ENCODE measurements at places on chromosomes 3 and 15.
A peak's percentile ranks its signal among the peaks of the same experiment; 100 is the strongest.

DNA sequence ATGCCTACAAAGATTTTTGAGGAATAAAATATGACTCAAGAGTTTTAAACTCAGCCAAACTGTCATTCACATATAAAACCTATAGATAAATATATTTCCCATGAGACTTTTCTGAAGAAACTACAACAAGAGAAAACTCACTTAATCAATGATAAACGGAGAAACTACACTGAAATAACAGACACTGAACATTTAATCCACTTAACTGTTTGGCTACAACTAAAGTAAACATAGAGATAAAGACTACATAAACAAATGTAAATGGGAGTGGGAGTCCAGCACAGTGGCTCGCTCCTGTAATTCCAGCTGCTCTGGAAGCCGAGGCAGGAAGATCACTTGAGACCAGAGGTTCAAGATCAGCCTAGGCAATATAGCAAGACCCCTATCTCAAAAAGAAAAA lies 79.2 kb downstream of the MEX3B start:
- no peak for DNase-seq

DNA sequence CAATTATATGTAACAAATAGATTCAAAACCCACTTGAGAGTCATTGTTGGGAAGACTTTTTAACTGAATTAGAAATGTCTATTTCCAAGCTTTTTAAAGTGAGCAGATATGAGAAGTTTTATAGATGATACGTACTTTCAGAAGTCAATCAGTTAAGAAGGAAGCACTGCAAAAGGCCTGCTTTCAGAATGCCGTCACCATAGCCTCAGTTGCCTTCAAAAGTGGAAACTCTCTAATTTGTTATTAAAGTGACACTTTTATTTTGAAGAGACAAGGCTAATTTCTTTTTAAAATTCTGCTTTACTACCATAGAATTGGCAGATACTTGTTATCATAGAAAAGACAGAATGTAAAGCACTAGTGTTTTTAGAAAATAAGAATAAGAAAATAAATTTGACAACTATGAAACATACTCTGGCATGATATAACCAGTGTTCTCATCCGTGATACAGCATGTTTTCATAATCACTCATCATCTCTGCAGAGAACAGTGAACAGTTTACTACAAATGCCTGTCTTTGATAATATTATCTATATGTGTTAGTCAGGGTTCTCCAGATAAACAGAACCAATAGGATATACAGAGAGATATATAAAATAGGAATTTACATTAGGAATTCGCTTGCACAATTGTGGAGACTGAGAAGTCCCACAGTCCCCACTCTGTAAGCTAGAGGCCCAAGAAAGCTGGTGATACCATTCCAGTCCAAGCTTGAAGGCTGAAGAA lies 7.0 kb upstream of the PLD1 start:
- DNase-seq = no peak

GRCh38 chr15:76206325-76206976 lies 104.8 kb downstream of the ETFA start:
- DNase-seq = peak; percentile 62

GRCh38 chr15:51065781-51066180 lies 28.9 kb downstream of the TNFAIP8L3 start:
- no peak for DNase-seq

- DNase-seq = peak; percentile 87
Measured at GRCh38 chr15:85527895-85528294, 147.5 kb downstream of the AKAP13 start.

DNA sequence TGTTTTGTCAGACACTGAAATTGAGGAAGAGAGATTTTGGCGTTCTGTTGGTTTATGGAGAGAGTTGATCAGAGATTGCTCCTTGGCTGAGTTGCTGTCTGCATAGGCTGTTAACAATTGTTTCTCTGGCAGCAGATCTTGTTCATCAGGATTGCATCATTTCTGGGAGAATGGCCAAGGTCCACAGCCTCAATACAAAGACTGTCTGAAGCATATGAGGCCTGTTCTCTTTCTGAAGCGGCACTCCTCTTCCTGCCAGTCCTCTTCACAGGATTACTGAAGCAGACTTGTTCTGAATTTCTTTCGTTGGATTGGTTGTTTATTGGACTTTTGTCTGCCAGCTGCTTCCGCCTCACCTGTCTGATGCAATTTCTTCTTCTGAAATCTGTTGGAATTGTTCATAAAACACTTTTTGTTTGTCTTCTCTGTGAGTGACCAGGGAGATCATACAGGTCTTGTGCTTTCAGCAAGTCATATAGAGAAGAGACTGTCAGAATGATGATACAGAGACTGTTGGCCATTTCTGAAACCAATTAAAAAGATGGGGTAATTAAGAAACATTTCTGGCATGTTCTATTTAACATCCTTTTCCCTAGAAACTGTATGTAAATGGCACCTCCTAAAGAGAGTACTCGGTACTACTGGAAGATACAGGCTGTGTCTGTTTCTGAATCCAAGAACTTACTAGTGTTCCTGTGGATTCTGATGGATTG lies 25.5 kb downstream of the SETD5 start:
- peak; percentile 98 for DNase-seq

GRCh38 chr3:71583566-71584393 lies at the start of gene FOXP1:
Gene FOXP1 (minus strand): TSS chr3:71583728. CDS start chr3:71198381, 385,347 bp downstream.
- peak; percentile 83 for DNase-seq

DNA sequence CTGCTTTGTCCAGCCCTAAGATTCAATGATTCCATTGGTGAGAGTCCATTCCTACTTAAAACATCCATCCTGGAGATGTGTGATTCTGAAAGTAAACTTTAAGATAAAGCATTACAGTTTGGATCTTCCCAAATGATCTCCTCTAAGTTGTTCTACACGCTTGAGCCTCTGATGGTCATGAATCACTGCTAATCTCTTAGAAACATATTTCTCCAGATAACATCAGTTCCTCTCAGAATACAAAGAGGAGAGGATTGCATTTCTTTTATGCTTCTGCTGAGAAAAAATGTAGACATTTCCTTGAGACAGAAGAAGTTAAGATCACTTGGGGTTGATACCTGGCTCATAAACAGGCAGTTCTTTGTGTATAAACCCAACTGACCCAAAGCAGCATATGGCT lies 281.2 kb upstream of the DPH6 start:
- DNase-seq = peak; percentile 60

GRCh38 chr15:38228618-38229017 lies 24.0 kb upstream of the SPRED1 start:
- DNase-seq = no peak

DNA sequence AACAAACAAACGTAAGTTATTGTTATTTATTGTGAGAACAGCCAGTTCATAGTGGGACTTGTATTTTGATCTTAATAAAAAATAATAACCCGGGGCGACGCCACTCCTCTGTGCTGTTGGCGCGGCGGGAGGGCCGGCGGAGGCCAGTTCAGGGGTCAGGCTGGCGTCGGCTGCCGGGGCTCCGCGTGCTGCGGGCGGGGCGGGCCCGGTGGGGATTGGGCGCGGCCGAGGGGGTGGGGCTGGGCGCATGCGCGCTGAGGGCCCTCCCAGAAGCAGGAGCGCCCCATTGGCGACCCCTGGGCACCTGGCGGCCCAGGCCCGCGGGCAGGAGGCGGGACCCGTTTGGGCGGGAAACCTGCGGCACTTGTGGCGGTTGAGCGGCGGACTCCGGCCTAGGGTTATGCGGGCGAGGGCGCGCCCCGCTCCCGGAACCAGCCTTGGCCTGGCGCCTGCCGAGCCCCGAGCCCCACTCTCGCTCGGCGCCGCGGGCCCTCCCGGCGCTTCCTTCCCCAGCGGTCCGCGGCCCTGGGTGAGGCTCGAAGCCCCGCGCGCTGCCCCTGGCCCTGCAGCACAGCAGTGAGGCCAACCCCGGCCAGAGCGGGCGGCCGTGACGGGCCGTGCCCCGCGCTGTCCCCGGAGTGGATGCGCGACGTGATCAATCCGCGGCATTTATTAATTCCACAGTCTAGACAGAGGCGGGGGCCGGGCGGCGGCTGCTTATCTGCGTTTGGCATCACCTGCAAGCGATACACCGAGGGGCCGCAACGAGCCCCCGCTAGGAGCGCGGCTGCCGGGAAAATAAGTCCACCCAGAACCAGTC lies 6.0 kb downstream of the ISL2 start:
- DNase-seq = no peak

- DNase-seq = no peak
Measured at GRCh38 chr3:141231952-141232823, 563 bp downstream of the PXYLP1 start.

- DNase-seq = no peak
Measured at GRCh38 chr3:40019376-40019775, 210.0 kb downstream of the MYRIP start.

GRCh38 chr3:177438596-177439220 lies 241.4 kb upstream of the TBL1XR1 start:
- DNase-seq = no peak

GRCh38 chr3:139676108-139676507 lies 1.7 kb downstream of the NMNAT3 start:
- DNase-seq = no peak

GRCh38 chr3:38141952-38142273 lies 3.5 kb downstream of the MYD88 start:
- DNase-seq = no peak

DNA sequence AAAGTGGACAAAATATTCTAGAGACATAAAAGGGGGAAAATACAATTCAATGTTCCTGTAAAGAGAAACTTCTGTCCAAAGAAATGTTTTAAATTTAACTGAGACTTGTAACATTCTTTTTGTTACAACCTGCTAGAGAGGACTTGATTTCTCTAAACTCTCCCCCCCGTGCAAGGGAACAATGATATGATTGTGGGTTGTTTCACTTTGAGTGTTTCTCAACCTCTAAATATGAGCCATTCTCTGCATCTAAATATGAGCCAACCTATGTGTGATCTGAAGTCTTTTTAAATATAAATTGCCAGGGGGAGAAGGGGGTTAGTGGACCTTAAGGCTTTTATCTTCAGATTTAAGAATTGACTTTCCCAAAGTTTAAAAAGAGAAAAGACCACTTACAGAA lies 14.6 kb downstream of the ZNF860 start:
- no peak for DNase-seq

DNA sequence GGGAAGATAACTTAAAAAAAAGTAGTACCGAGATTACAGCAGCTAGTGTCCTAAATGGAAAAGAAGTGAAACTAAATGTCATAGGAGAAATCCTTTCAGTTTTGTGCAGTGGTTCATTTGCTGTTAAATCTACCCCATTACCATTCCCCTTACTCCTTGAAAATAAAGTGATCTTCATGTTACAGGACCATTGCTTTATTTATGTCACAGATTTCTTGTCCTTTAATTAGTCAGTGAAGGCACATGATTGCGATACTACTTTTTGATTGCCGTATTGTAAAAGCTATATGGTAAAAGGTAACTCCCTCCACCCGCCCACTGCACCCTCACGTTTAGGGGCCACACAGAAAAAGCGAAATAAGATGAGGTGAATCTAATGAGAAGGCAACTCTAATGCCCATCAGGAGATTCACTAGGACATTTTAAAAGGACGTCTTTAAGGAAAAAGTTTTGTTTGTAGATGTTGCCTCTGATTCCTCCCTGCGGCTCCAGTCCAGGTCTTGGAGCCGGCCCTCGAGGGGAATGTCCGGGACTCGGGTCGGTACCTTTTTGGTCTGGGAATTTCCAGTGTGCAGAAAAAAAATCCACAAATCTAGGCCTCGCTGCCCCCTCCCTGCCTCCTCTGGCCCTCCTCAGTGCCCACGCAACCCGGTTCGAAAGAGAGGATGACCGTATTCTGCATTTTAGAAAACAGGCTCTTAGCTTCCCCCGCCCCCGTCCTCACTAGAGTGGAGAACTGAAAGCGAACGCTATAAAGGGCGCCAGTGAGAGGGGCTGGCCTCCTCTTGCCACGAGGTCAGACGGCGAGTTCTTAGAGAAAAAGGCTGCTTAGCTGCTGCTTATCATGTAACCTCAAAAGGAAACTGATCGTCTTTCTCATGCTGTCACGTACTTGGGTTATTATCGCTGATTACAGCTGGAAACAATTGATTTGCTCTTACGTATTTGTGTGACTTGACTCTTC lies 21.8 kb upstream of the NFKBIZ start:
- DNase-seq = peak; percentile 88

DNA sequence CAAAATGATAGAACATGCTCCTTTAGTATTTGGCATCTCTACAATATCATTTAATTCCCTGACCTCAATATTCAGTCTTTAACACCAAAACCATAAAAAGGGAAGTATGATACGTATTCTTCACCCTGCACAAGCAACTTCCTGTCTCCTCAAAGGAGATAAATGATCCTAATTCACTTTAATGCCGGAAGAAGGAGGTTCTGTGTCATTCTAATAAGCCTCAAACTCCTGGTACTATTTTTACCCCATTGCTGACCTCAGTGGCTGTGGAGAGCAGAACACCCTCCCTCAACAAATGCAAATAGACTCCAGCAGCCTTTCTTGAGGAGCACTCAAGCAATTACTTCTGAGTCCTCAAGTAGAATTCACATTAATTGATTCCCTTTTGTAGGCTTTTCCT lies 173.3 kb downstream of the TMEM108 start:
- no peak for DNase-seq

DNA sequence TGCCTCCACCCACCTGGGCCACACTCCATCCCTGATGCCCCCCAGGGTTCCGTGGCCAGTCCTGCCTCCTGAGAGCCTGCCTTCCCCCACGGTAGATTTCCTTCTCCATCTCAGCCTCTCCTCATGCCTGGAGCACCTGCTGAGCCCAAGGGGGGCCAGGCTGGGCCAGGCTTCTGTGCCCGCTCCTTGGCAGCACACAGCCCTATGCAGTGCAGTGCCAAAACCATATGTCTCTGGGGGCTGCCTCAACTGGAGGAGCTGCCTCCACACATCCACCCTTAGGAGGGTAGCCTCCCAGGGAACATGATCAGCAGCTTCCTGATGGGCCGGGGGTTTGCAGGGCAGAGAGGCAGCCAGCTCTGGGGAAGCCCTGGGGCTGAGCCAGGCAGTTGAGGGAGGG lies 24.6 kb upstream of the GATA2 start:
- no peak for DNase-seq

- peak; percentile 66 for DNase-seq
Measured at GRCh38 chr3:108488631-108489030, 21.8 kb downstream of the MYH15 start.

DNA sequence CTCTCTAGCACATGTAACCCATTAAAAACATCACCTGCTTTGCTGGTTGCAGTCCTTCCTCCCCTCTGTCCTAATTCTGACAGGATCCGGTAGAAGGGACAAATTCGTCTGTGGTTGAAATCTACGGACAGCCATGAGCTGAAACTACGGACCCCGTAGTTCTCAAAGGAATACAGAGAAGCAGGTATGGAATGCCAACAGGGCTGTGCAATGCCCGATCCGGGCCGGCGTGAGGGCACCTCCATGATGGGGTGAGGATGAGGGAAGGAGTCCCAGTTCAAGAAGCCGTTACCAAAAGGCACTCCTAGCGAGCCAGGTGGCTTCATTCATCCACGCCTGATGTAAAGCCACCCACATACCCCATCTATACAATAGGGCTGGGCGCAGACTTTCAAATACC lies 160.0 kb upstream of the NSMCE3 start:
- DNase-seq = no peak

- DNase-seq = no peak
Measured at GRCh38 chr15:96123028-96123400, 207.5 kb upstream of the NR2F2 start.

- DNase-seq = peak; percentile 50
Measured at GRCh38 chr15:52068004-52068615, 44.5 kb downstream of the BCL2L10 start.

GRCh38 chr3:64291345-64291744 lies 66.1 kb upstream of the PRICKLE2 start:
- peak; percentile 93 for DNase-seq

- no peak for DNase-seq
Measured at GRCh38 chr15:31563001-31563400, 236.4 kb downstream of the KLF13 start.

Data from iris pigment epithelial cell (primary cell).